ENCODE measurements at places on chromosomes 2 and 18. TPM values are rescaled to one million over a fixed set of nuclear protein-coding genes. Genes with fewer than 3 reads are reported as not detected.

The GCG gene
- total RNA-seq, result not detected

The GCKR gene
- total RNA-seq, result not detected

The CCDC141 gene
- total RNA-seq, result 4.3 TPM

The TRPM8 gene
- not detected for total RNA-seq

DNA sequence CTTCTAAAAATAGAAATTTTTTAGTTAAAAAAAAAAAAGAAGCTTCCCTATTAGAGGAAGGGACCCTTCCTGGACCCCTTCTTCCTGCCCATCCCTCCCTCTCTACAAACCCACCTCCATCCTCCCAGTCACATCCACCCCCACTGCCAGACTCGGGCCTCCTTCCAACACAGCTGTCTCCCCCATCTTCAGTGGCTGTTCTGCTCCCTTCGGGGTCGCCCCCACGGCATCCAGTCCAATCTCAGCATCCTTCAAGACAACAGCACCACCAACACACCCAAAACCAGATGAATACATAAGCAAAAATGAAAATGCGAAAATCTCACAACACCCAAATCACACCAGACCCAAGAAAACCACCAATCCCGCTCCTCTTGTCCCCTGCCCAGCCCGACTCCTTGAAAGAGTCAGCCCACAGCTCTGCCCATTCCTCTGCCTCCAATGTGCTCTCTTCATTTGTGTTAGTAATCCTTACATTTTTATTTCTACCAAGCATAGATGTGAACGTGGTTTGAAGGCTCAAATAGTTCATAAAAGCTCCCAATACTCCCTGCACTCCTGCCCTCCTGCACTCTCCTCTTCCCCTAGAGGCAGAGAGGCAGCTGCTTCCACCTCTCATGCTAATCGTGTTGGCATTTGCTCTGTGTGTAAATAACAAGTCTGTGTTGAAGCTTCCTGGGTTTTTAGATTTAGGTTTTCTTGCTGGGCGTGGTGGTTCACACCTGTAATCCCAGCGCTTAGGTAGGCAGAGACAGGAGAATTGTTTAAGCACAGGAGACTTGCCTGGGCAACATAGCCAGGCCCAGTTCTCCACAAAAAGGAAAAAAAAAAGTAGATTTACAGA lies 37.0 kb downstream of the MAL start:
- no peak for DNase-seq

The PIEZO2 gene
- not detected for total RNA-seq

The ITPRIPL1 gene
- total RNA-seq, result 28.4 TPM

GRCh38 chr2:554444-554843 lies 122.8 kb downstream of the TMEM18 start:
- DNase-seq, result no peak

The MEP1B gene
- total RNA-seq, result not detected

- no peak for DNase-seq
These were observed 242.8 kb upstream of the DOK6 start for GRCh38 chr18:69157906-69158305.

DNA sequence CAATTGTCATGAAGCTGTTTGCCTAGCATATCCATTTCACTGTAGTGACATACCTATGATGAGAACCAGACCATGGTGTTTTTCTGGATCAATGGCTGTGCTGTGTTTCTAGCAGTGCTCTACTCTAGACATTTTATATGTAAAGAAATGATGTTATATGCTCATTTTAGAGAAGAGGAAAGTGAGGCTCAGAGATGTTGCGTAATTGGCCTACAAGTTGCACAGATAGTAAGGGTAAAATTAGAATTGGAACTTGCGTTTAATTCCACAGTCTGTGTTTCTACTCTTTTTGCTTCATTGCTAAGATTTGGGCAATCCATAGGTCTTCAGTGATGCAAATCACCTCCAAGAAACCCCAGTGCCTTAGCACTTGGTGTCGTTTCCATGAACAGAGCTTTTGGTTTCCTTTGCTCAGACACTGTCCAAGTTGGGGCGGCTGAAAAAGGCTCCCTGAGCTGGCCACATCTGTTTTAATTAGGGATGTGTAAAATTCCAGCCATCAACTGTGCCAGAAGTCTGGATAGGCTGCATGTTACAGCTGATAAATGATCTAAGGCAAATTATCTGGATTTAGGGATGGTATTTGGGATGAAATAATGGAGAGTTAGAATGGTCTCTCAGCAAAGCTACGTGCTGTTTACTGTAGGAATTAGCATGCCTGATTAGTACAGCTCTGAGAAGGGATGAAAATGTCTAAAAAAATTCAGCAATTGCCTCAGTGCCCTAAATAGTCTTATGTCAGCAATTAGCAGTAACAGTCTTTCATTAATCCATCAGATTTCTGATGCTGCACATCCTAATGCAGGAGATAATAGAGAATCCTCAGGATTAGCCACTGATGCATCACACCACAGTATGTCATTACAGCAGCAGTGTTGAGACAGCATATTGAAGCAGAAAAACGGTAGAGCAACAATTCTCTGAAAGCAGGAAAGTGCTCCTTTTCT lies 65.3 kb downstream of the PTPRM start:
- DNase-seq, result no peak

DNA sequence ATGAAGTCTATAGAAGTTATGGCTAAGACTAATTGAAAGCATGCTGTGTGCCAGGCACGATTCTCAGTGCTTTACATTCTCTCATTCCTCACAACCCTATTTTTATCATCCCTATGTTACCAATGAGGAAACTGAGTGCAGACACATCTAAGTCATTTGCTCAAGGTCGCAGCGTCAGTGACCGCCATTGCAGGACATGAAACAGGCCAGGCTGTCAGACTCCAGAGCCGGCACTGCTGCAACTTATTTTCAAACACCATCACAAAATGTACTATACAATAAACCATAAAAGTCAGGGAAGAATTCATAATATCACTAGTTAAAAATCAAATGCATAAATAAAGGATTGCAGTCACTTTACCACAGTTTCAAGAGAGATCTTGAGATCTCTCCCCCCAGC lies 5.6 kb downstream of the STK39 start:
- DNase-seq, result no peak

DNA sequence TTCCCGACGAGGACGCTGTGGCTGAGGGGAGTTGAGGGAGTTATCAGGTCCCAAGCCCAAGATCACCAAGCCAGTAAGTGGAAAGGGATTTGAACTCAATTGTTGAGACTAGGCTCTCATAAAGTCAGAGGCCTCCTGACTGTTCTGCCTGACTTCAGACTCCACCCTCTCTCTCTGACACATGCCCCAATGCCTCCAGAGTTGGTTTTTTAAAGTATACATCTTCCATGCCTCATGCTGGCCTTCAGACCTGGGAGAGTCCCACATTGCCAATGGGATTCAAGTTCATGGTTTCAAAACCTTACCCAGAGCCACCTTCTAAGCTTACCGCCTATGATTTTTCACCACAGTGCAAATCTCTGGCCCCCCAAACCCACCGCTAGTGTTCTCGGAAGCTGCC lies 100.8 kb downstream of the RTN4 start:
- DNase-seq, result no peak

DNA sequence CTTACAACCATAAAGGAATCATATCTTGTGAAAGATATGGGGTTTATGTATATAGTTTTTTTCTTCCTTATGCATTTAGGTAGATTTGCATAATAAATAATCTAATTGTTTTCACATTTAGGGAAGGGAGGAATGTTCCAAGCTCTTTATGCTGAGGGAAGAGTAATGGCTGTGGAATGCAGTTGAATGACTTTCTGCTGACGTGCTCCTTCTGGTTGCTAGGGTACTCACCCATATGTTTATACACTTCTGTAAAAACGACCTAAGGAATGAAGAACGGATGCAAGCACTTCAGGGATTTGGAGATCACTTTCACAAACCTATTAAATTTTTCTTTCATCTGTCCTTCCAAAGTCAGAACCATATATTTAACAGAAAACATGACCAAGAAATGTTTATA lies 29.2 kb upstream of the PPP4R1 start:
- DNase-seq, result no peak

The KIF1A gene
- 8.2 TPM for total RNA-seq

The IWS1 gene
- total RNA-seq, result 49.5 TPM

DNA sequence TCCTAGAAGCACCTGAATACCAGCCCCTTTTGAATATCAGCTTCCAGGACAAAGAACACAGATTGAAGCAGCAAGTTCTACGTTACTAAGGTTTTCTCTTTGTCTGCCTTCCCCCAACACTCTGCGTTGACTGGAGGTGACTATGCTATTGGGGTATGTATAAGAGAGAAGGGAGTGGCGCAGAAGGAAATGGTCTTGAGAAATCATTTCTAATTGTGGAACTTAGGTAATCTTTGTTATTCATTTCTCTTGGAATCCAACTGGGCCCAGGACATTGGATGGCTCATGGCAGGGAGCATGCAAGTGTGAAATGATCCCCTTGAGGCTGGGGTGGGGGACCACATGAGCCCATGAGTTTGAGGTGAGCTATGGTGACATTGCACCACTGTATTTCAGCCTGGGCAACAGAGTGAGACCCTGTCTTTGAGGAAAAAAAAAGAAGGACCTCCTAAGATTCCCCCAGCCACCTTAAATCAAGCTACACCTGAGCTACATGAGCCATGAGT lies 29.7 kb downstream of the XDH start:
- no peak for DNase-seq

The HOXD9 gene
- not detected for total RNA-seq

The C1QL2 gene
- total RNA-seq, result not detected

- no peak for DNase-seq
These were observed 37.5 kb downstream of the VPS54 start for GRCh38 chr2:63981702-63982103.

The TTL gene
- total RNA-seq, result 28.7 TPM

DNA sequence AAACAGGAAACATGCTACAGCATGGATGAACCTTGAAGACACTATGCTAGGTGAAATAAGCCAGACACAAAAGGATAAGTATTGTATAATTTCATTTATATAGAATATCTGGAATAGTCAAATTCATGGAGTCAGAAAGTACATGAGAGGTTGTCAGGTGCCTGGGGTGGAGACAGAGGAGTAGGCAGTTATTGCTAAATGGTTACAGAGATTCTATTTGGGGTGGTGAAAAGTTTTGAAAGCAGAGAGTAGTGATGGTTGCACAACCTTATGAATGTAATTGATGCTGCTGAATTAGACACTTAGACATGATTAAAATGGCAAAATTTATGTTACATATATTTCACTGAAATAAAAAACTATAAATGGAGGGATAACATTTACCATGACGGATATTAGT lies 197.4 kb downstream of the VAPA start:
- no peak for DNase-seq

- DNase-seq, result no peak
These were observed 349.9 kb downstream of the CTNNA2 start for GRCh38 chr2:79862756-79863155.

- DNase-seq, result no peak
These were observed 60.3 kb upstream of the SCN1A start for GRCh38 chr2:166188084-166188483.

The FOXI3 gene
- total RNA-seq, result not detected

DNA sequence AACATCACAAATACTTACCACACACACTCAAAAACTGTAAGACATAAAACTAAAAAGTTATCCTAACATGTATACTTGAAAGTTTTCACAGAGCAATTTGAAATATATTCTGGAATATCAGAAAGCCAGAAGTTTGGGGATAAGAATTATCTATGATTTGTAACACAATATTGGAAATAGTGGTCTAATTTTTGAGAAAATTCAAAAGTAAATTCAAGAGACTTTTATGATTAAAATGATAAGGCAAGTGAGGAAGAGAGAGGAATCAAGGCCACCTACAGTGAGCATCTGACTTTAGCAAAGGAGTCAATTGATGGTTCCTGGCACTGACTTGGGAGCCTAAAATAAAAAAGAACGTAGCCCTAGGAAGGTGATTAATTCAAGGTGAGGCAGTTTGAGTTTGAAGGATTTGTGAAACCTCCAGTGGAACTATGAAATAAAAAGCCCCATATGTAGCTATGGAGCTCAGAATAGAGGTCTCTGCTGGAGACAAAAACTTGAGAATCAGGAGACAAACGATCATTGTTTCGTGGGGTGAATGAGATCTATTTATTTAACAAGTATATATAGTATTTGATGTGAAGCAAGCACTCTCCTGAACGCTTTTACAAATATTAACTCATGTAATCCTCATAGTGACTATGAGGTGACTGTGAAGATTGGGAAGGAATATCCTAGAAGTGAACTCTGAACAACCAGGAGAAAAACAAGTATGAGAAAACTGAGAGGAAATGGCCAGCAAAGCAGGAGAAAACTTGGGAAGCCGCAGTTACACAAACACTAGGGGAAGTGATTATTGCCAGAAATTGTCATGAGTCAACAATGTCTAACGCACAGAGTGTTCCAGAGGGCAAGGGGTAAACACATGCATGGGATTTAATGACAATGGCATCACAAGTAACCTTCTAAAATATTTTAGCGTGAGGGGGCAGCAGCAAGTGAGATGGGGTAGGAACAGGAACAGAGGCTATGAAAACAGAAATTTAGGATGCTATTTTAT lies 12.8 kb downstream of the TFPI start:
- DNase-seq, result no peak

The ZAP70 gene
- 153 TPM for total RNA-seq

The C2orf15 gene
- total RNA-seq, result 0.87 TPM

GRCh38 chr18:63042351-63042750 lies 277.2 kb downstream of the BCL2 start:
- no peak for DNase-seq

The PLEK gene
- 0.60 TPM for total RNA-seq

- no peak for DNase-seq
These were observed 135.5 kb downstream of the MGAT5 start for GRCh38 chr2:134389381-134389780.

The C2orf66 gene
- total RNA-seq, result 0.09 TPM

DNA sequence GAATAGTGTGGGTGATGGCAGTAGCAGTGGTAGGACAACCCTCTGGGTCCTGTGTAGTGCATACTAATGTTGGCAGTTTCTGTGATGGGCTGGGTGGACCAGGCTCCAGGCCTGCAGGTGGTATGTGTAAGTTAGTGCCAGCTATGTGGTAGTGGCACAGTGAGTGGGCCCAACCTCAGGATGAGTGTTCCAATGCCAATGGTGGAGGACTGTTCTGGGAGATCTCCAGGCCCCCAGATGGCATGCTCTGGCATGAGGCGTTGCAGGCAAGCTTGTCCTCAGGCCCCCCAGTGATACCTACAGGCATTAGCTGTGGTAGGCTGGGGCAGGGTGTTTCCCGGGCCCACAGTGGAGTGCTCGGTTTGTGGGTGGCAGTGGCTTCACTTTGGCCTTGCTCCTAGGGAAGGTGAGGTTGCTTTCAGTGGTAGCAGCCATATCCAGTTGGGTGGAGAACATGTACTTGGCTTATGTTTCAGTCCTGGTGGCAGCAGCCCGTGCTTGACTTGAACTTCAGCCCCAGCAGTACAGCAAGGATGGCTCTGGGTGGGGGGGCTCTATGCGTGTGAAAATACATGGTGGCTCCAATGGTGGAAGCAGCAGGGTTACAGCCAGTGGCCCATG lies 32.4 kb downstream of the TEX51 start:
- no peak for DNase-seq

Data from activated CD4-positive, alpha-beta T cell treated with anti-CD3 and anti-CD28 coated beads for 36 hours (primary cell).